ENCODE measurements at places on chromosomes 1 and 21.

- peak; percentile 45 for DNase-seq
These were observed 1.2 kb downstream of the GPR88 start for GRCh38 chr1:100538913-100539835.

GRCh38 chr1:182835806-182836205 is 3.3 kb upstream of the DHX9 start:
- DNase-seq = no peak

GRCh38 chr21:46371204-46372013 is 47.5 kb downstream of the PCNT start:
- DNase-seq = no peak

- peak; percentile 38 for DNase-seq
These were observed 280.4 kb downstream of the SETD4 start for GRCh38 chr21:35779690-35780570.

Data from cardiac muscle cell (in vitro differentiated cells and primary cell).